ENCODE measurements at places on chromosomes 13 and 19.

GRCh38 chr13:97268772-97269171, 46.6 kb downstream of the MBNL2 start:
- DNase-seq = no peak

DNA sequence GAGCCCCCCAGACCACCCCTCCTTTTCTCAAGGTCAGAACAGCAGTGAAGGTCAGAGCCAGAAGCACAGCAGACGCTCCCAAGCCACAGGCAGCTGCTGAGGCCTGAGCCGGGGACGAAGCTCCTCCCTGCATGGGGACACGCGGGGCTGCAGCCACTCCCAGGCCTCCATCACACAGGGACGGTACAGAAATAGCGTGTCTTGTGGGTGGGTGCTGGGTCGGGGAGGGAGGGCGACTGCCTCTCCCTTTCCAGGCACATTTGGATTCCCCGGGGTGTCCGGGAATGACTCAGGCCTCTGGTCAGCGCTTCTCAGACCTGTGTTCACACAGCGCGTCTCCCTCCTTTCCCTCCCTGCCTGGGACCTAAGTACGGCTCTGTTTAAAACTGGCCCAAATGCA, 33.2 kb downstream of the RASA3 start:
- DNase-seq = peak; percentile 34

GRCh38 chr13:112807653-112808376, 118.0 kb downstream of the ATP11A start:
- no peak for DNase-seq

GRCh38 chr13:79511611-79512010, 30.7 kb downstream of the NDFIP2 start:
- DNase-seq = no peak

DNA sequence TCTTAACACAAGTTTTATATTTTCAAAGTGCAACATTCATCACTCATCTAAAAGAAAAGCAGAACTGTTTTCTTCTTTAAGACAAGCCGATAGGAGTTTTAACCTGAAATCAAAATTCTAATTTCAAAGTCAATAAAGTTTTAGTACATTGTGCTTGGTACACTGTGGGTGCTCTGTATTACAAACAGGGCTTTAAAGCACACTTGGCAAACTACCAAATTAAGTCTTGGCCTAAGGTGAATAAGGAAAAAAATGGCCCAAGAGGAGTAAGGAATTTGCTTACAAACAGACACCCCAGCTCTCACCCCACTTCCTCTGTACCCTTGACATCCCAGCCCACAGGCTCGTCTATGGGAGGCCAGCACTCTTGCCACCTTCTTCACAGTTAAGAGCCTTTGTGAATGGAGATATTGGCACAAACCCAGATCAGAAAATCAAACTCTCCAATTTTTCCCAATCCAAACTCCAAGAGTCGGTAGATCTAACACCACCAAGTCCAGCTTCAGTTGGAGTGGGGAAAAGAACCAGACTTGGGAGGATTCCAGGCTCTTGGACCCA, 66.0 kb downstream of the ABCC4 start:
- DNase-seq = no peak

- peak; percentile 60 for DNase-seq
These were observed 16.2 kb upstream of the AP1M2 start for GRCh38 chr19:10603084-10603872.

- no peak for DNase-seq
These were observed 1734.7 kb downstream of the SLITRK1 start for GRCh38 chr13:82147526-82147925.

DNA sequence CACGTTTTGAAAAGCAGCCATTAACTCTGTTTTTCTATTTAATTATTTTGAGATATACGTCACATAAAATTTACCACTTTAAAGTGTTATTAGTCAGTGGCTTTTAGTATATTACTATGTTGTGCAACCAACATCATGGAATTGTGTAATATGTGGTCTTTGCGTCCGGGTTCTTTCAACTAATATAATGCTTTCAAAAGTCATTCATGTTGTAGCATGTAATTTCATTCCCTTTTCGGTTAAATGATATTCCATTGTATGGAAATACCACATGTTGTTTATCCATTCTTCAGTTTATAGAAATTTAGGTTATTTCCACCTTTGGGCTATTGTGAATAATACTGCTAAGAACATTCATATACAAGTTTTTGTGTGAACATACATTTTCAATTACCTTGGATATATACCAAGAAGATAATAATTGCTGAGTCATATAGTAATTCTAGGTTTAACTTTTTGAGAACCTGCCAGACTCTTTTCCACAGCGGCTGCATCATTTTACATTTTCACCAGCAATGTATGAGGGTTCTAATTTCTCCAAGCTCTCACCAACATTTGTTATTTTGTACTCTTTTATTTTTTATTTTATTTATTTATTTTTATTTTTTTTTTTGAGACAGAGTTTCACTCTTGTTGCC, 28.1 kb upstream of the CLDN10 start:
- DNase-seq = no peak

DNA sequence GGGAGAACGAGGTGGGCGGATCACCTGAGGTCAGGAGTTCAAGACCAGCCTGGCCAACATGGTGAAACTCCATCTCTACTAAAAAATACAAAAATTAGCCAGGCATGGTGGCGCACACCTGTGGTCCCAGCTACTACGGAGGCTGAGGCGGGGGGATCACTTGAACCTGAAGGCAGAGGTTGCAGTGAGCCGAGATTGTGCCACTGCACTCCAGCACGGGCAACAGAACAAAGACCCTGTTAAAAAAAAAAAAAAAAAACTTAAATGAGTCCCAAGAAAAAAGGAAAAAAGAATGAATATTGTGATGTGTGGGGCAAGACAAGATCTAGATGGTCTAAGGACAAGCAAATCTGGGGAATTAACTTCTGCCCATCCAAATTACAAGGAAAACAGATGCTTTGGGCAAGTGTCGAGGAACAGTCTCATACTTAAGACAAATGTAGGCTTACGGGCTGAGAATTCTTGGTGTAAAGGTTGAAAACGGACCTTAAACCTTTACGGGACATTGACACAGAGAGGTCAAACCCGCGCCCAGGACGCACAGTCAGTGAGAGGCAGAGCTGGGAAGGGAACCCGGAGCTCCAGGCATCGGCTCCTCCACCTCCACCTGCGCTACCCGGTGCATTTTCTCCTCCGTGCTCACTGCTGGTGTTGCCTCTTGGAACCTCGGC, 656 bp upstream of the ZNF324 start:
- no peak for DNase-seq

All from left colon (tissue), 2 donors.